Hematopoietic multipotent progenitor cell treated with erythropoietin and hydrocortisone succinate and interleukin-3 and kit ligand, for 4 days (in vitro differentiated cells): ENCODE measurements at places on chromosomes 11 and 22.
A peak's percentile ranks its signal among the peaks of the same experiment; 100 is the strongest.

GRCh38 chr22:24583221-24584165 is 9.4 kb downstream of the LRRC75B start:
- peak; percentile 38 for DNase-seq

- DNase-seq = no peak
Observed at GRCh38 chr22:47291565-47292495, 529.4 kb downstream of the TBC1D22A start.

GRCh38 chr11:106681435-106681834 is 336.8 kb downstream of the GUCY1A2 start:
- no peak for DNase-seq

DNA sequence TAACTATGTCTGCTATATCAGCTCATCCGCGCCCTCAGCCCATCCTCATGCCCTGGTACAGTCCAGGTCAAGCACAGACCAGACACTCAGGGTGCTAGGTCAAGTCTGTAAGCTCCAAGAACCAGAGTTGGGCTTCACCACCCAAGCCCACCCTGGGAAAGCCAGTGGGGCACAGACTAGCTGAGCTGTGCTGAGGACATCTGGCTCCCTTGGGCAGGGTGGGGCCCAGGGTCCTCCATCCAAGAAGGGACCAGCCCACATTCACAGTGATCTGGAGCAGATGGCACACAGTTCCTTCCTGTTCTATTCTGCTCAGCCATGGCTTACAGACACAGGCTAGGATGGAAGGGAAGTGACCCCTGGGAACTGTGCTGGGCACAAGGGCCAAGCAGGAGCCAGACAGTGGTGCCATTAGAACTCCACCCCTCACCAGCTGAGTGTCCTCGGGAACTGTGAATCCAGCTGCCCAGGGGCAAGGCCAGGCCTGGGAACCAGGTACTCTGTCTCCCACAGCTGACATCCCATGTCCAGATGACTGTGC is 9.1 kb downstream of the P2RY6 start:
- peak; percentile 25 for DNase-seq

GRCh38 chr11:64970731-64971151 is 1.2 kb downstream of the MAJIN start:
- no peak for DNase-seq

GRCh38 chr22:19643448-19644313 is 70.6 kb upstream of the SEPTIN5 start:
- DNase-seq = peak; percentile 89

DNA sequence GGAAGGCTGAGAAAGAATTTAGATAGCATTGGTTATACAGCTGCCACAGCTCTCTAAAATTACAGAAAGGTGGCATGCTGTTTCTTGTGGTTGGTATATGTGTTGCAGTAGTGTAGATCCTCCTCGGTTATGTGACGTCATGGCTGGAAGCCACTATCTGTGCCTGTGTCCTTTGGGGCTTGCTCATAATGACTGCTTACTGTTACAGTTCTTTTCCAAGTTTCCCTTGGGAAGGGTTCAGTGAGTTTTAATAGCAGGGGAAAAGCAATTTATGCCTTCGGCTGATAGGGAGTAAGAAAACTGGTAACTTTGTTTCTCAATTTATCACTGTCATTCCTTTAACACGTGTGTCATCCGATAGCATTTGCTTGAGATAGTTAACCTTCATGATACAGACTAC is 47.2 kb downstream of the POLD3 start:
- no peak for DNase-seq

GRCh38 chr11:11010624-11011127 is 152.8 kb upstream of the ZBED5 start:
- DNase-seq = peak; percentile 54
